ENCODE measurements at places on chromosomes 6 and 20. TPM values are rescaled to one million over a fixed set of nuclear protein-coding genes. Genes with fewer than 3 reads are reported as not detected.
A peak's percentile ranks its signal among the peaks of the same experiment; 100 is the strongest.

GRCh38 chr20:33415948-33416347 is 14.6 kb upstream of the CDK5RAP1 start:
- DNase-seq = no peak

DNA sequence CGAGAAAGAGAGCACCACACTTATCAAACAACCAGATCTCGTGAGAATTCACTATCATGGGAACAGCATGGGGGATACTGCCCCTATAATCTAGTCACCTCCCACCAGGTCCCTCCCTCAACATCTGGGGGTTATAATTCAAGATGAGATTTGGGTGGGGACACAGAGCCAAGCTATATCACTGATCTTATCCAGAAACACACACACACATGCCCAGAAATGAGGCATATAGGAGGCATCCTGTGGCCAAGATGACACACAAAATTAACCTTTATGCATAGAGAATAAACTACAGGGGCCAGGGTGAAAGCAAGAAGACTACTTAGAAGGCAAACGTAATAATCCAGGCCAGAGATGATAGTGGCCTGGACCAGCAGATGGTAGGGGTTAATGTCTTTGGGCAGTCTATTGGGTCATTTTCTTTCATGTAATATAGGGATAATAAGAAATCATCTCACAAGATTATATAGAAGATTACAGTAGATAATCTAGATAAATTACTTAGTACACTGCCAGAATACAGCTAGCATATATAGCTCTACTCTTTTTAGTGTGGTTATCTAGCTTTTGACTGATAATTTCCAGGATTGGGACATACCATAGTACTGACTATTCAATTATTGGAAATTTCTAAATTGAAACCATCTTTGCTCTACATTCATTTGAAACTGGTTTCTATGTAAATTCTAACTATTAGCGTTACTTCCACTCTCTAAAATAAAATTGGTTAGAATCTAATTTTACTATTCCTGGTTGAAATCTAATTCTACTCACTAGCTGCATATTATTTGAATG is 20.0 kb downstream of the RNF144B start:
- no peak for DNase-seq

The NR2E1 gene
- not detected for polyA plus RNA-seq

- DNase-seq = no peak
Observed at GRCh38 chr6:152993431-152993830, 9.1 kb downstream of the MTRF1L start.

DNA sequence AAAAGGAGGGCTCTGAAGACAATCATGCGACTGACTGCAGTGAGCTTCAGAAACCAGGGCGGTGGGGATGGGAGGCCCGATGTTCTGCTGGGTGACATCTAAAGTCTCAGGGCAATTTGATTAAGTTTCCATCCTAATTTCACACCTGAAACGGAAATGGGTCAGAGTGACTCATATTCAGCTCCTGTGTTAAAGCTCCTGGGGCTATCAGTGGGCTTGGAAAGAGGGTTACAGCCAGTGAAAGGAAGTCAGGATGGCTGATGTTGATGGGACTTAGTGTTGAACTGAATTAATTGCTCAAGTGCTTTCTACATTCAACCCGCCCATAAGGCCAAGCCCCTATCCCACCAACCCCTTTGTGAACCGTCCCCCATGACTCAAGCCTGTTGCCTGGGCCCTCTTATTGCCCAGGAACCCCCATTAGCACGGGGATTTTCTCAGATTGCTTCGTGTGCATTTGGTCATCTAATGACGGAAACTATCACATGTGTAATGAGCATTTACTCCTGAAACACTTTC is 47.1 kb upstream of the TBC1D7 start:
- no peak for DNase-seq

DNA sequence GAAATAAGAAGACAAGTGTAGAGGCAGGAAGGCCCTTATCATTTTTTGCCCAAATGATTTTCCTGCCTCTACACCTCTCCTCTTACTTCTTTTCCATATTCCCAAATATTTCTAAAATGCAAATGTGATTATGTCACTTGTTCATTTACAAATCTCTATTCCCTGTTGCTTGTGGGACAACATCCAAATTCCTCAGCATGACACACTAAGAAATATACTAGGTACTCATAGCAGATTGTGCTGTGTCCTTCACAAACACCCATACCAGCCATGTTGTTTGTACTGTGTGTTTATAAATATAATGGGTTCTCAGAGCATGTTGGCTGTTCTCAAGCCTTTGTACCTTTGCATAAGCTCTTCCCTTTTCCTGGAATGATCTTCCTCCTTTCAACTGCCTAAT is 17.7 kb upstream of the FYN start:
- no peak for DNase-seq

The RTN4IP1 gene
- polyA plus RNA-seq = 3.1 TPM

The SYNE1 gene
- polyA plus RNA-seq = 42.6 TPM

DNA sequence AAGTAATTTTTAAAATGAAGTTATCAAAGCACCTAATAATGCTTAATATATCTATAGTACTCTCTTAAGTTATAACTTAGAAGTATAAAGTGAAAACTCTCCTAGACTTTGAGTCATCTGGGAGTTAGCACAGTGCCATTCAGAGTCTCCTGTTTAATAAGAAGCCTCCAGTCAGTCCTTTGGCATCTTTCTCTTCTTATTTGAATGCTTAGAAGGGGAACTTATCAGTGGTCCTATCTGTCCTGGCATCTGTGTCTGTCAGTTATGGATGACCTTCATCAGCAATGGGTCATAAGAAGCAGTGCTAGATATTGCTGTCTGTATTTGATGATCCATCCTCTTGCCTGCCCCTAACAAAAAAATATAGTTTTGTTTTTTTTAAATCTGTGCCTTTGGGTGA is 15.2 kb downstream of the TMEM200A start:
- DNase-seq = no peak

The OLIG3 gene
- polyA plus RNA-seq = not detected

GRCh38 chr6:15996030-15996429 is 132.9 kb upstream of the MYLIP start:
- no peak for DNase-seq

The RAMACL gene
- 0.32 TPM for polyA plus RNA-seq

GRCh38 chr6:167933847-167934246 is 63.6 kb upstream of the KIF25 start:
- DNase-seq = no peak

GRCh38 chr6:139490482-139490881 is 116.0 kb upstream of the CITED2 start:
- DNase-seq = no peak

- DNase-seq = no peak
Observed at GRCh38 chr6:157017861-157018260, 240.7 kb downstream of the ARID1B start.

- no peak for DNase-seq
Observed at GRCh38 chr6:104702126-104702841, 157.4 kb downstream of the HACE1 start.

- DNase-seq = no peak
Observed at GRCh38 chr20:64168381-64169090, 4.3 kb downstream of the MYT1 start.

DNA sequence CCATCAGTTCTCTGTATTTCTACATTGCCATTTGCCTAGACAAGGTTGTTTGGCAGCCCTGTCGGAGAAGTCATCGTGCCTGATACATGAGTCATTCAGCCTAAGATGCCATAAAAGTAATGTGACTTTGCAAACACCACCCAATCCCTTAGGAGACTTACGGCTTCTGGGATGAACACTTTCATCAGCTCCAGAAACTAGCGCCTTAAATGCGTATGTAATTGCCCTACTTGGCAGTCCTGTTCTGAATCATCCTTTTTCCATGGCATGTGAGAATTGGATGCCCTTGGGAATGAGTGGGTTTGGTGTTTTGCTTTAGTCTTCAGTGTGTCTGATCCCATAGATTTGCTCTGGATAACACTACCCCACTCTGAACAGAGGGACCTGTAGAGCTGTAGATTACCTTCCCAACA is 158.5 kb downstream of the SASH1 start:
- peak; percentile 95 for DNase-seq

DNA sequence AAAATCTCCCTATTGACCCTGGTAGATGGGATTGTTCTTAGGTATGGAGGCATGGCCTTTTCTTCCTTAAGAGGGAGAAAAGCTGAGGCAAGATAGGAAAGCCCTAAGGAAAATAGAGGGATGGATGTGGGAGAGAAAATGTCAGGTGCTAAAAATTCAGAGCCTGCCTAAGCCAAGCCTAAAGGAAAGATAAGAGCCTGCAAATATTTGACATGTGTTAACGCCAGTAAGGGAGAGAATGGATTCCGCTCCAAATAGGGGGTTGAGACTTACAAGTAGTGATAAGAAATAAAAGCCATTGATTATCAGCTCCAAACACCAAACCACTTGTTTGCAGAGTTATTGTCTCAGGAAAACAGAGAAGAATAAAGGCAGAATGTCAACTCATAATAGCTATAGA is 533.6 kb downstream of the PTPRT start:
- DNase-seq = no peak

- DNase-seq = no peak
Observed at GRCh38 chr6:116094041-116094440, 6.6 kb upstream of the NT5DC1 start.

The RIPPLY2 gene
- not detected for polyA plus RNA-seq

DNA sequence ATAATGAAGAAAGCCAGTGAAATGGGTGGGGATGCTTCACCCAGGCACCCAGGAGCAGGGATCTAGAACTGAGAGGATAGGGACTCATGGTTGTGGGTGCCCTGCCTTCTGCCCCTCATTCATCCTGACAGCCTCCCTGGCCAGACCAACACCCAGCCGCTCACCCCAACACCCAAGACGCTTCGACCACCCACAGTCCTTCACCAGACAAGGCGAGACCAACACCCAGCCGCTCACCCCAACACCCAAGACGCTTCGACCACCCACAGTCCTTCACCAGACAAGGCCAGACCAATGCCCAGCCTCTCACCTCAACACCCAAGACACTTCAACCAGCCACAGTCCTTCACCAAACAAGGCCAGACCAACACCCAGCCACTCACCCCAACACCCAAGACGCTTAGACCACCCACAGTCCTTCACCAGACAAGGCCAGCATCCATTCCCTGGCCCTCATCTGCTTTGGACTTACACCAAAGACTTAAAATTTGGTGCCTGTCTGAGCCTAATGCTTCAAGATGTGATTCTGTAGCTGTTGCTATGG is 131.5 kb downstream of the ANKRD60 start:
- no peak for DNase-seq

The CD164 gene
- 298 TPM for polyA plus RNA-seq

DNA sequence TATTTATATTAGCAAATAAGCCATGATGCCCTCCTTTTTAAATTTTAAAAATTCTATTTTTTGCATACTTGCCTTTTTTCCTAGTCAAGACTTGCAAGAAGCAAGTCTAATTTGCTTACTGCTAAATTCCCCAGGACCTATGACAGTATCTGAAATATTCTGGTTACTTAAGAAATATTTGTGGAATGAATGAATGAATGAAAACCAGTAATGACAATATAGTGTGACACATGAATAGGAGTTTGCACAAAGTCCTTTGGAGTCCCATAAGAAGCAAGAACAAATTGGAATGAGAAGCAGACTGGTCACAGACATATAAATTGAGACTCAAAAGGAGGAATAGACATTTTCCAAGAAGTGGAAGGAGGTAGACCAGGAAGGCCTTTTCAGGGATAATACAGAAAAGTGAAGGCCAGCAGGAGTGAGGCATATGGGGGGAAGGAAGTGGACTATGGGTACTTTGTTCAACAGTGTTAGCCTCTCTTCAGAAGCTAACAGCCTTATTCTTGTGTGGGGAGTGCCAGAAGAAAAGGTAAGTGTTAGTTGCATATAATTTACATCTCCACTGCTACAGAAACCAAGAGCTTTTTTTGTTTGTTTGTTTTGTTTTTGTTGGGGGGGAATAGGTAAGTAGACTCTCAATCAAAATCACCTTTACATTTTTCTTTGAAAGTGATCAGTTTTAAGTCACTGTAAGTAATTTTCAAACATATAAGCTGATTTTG is 93.6 kb upstream of the FAM184A start:
- DNase-seq = no peak

The MATN4 gene
- 0.05 TPM for polyA plus RNA-seq

- DNase-seq = no peak
Observed at GRCh38 chr6:101686653-101687052, 293.1 kb downstream of the GRIK2 start.

GRCh38 chr20:4064144-4064909 is 49.0 kb upstream of the RNF24 start:
- DNase-seq = peak; percentile 78

- no peak for DNase-seq
Observed at GRCh38 chr6:45462190-45463134, 84.7 kb upstream of the SUPT3H start.

- DNase-seq = no peak
Observed at GRCh38 chr20:16446991-16447390, 126.3 kb downstream of the KIF16B start.

DNA sequence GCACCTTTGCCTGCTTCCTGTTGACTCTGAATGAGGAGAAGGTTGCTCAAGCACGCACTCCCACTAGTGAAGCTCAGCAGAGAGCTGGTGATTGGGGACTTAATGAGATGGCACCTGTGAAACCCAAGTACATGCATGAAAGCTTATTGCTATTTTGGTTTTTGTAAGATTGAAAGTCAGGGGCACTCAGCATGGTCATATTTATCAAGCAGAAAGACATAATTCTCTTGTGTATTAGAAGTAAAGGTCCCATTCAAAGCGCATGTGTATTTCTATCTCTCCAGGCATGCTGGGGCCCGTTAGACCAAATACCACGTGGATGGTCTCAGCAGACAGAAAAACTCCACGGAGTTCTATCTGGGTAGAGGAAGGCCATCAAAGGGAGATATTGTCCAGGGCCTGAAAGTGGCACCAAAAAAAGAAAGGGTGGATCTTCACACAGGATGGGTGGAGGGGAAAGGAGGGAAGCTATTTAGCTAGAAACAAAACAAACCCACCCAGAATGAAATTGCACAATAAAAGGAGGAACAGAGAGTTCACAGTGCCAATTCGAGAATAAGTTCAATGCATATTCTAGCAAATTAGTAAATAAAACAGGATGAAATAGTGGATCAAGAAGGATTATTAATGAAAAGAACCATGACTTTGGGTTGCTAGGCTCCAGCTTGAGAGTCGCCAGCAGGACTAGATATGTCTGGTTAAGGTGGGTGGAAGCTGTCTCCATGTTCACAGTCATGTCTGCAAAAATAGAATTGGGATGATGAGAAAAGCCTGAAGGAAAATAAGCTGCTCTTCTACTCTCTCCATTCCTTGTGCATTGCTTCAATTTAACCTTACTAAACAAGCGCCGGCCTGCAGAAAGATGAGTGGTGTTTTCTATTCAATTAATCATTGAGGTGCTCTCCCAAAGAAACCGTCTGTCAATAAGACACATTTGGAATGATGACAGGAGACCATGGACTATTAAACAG is 224.9 kb upstream of the DTNBP1 start:
- DNase-seq = no peak

DNA sequence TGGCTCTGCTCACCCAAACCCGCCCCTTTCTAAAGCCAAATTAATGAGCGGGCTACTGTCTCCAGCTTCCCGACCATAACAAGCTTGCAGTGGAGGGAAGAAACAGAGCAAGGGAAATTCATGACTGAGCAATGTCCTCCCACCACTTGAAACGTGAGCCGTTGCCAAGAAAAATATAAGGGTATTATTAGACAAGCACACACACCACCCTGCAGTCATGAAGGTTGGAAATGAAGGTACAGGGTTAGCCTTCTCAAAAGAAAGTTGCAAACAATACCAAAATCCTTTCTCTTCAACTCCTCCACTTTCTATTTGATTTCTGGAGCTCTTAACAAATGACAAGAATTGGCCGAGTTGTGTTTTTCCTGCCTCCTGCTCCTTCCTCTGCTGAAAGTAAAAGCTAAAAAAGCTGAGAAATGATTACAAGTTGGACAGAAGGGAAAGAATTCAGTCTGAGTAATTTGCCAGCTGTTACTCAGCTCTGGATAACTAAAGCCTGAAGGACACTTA is 151.1 kb upstream of the B3GAT2 start:
- peak; percentile 20 for DNase-seq

- DNase-seq = no peak
Observed at GRCh38 chr6:118710616-118711015, 59.2 kb upstream of the CEP85L start.

The GABRR2 gene
- 0.31 TPM for polyA plus RNA-seq

The NCOA7 gene
- 27.2 TPM for polyA plus RNA-seq

All from BJ (cell line).